Thoracic aorta (tissue), 2 donors: ENCODE measurements at places on chromosomes 12 and 14. TPM values are rescaled to one million over a fixed set of nuclear protein-coding genes. Genes with fewer than 3 reads are reported as not detected.

DNA sequence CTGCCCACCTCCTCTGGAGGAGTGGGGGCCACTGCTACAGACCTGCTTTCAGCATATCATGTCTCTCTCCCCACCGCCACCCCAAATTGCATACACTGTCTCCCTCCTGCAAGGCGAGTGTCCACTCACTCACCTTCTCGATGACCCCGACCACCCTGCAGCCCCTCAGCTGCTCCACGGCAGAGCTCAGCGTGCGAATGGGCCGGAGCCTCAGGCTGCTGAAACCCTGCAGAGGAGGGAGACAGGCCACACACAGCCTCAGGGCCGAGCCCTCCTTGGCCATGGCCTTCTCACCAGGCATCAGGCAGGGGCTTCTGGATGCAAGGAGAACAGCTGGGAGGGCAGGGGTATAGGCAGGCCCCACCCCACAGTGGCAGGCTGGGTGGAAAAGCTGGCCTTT, 4.7 kb downstream of the RPS6KL1 start:
- no peak for DNase-seq

GRCh38 chr12:99067171-99067785, 422.2 kb downstream of the APAF1 start:
- DNase-seq: no peak

The ATF1 gene
- 21.0 TPM for total RNA-seq

DNA sequence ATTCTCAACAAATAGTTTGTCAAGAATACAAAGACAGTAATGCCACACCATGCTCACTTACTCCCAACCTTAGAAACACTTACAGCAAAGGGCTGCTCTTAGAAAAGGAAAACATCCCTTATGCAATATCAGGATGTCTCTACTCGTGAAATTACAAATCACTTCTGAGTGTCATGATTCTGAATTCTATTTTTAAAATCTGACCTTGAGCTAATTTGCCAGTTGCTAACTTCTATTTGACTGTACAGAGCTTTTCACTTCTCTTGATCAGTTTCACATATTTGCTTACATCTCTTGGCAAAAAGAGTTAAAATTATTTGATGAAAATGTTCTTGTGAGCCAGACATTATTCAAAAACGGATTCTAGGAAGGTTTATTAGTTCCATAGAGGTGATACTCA, 136.7 kb upstream of the SLC35F4 start:
- DNase-seq: no peak

DNA sequence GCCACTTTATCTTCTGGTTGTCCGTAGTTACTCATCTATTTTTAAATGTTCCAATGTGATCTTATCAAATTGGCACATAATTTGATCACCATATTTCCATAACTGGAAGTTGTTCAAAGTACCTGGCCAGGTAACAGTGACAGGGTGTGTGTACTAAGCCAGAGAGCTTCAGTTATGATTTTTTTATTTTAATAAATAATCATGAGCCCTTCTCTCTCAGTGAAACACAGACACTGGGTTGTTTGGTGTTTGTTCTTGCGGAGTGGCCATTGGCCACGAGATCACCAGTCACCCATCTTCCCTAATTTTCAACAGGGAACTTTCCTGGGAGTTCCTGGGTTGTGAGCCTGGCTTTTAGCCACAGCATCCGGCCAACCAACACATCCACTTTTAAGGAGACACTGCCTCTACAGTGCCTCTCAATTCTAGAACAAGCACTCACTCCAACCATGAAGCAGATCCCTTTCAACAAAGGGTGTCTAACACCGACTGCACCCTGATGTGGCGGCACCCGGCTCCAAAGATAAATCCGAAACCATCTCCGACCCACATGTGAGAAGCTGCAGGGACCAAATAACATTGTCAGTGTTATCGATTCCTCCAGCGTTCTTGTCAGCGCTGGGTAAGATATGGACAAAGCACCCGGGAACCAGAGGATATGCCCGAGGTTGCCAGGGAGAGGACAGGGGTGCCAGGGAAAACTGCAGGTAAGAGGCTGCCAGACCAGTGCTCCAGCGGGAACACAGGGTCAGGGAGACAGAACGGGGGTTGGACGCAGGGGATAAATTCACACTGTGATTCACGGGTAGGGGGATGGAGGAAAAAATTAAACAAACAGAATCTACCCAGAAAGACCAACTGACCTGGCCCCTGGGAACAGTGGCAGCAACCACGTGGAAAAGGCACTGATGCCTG, 49.9 kb downstream of the FOXN3 start:
- DNase-seq: no peak

The KRT8 gene
- 175 TPM for total RNA-seq

The NYNRIN gene
- total RNA-seq: 11.6 TPM

The DGKA gene
- 104 TPM for total RNA-seq
